Mesendoderm (in vitro differentiated cells): ENCODE measurements at places on chromosomes 1 and 21.
A peak's percentile ranks its signal among the peaks of the same experiment; 100 is the strongest.

DNA sequence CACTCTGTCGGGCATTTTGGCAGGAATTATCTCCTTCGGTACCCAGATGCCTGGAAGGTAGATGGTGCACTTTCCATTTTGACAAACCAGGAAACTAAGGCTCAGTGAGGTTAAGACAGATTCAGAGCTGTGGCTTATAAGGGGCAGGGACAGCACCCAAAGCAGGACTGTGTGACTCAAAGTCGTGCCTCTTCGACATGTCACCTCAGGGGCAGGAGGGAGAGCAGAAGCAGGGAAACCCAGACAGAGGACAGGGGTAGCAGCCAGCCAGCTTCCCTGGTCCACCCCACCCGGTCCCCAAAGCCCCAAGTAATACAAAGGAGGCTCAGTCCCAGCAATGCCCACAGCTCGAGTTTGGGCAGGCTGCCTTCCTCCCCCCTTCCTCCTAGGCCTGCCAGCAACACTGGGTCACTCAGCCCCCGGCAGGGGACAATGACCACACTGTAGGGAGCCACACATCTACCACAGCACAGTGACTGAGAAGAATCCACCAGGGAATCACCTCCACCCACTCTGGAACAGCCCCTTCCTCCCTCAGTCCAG lies 2.5 kb downstream of the RHOC start:
- no peak for DNase-seq
- peaks cover 36% of the 10 kb centered on the region for H3K4me1 ChIP-seq
- H3K27ac ChIP-seq = peak overlapping the region; percentile 37
- H3K36me3 ChIP-seq = peaks cover 13% of the 10 kb centered on the region
- no peaks in the 10 kb centered on the region for H3K27me3 ChIP-seq

DNA sequence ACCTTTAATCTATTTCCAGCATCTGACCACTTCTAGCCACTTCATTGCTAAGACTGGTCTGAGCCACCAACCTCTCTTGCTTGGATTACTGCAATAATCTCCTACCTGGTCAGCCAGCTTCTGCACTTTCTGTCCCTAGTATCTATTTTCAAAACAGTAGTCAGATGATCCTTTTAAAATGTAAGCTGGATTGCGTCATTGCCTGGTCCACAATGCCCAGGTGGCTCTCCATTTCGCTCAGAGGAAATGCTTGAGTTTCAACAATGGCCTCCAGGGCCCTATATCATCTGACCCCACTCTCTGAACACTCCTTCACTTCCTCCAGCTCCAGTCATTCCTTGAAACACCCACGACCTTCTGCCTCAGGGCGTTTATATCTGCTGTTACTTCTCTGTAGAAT lies 2.3 kb downstream of the FYB2 start:
- no peaks in the 10 kb centered on the region for H3K36me3 ChIP-seq
- H3K27ac ChIP-seq = no peak overlapping the region
- no peaks in the 10 kb centered on the region for H3K4me1 ChIP-seq
- H3K27me3 ChIP-seq = no peaks in the 10 kb centered on the region

GRCh38 chr21:32682696-32683474 lies 44.9 kb downstream of the SYNJ1 start:
- H3K4me3 ChIP-seq = no peak overlapping the region
- no peaks in the 10 kb centered on the region for H3K27me3 ChIP-seq
- no peak for DNase-seq
- no peaks in the 10 kb centered on the region for H3K4me1 ChIP-seq
- H3K36me3 ChIP-seq = no peaks in the 10 kb centered on the region
- no peak overlapping the region for H3K27ac ChIP-seq

DNA sequence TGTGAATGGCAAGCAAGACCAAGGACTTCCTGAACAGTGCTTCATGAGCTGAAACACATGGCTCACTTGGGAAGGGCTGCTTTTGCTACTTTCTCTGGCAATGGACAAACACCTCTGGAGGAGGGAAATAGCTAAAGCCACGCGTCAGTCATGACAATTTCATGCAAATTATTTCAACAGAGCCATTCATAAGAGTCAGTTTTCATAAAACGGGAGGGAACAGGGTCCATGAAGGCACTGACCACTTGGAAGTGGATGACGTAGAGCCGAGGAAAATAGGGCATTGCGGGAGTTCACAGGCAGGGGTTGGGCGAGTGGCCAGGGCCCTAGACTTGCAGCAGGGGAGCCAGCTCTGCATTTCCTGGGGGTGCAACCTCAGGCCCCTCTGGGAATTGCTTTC lies 43.9 kb downstream of the SDC3 start:
- no peak overlapping the region for H3K27ac ChIP-seq
- no peaks in the 10 kb centered on the region for H3K27me3 ChIP-seq
- no peak for DNase-seq
- no peak overlapping the region for H3K4me3 ChIP-seq

DNA sequence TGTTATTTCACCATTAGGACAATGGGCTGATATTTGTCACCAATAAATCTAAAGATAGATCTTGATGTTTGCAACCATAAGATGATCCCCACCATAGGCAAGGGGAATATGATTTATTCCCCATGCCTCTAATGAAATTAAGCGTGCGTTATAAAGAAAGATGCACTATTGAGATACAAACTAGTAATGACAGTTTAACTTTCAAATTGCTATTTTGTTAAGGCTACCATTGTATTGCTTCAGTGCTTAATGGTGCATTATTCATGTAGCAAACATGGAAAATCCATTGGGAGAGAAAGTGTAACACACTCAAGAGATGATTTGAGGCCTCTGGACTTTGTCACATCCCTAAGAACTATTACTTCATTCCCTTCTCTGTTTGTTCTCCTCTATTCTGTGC lies 108.9 kb upstream of the TRABD2B start:
- no peak overlapping the region for H3K27ac ChIP-seq
- H3K27me3 ChIP-seq = no peaks in the 10 kb centered on the region
- no peaks in the 10 kb centered on the region for H3K36me3 ChIP-seq
- no peaks in the 10 kb centered on the region for H3K4me1 ChIP-seq
- H3K4me3 ChIP-seq = no peak overlapping the region

DNA sequence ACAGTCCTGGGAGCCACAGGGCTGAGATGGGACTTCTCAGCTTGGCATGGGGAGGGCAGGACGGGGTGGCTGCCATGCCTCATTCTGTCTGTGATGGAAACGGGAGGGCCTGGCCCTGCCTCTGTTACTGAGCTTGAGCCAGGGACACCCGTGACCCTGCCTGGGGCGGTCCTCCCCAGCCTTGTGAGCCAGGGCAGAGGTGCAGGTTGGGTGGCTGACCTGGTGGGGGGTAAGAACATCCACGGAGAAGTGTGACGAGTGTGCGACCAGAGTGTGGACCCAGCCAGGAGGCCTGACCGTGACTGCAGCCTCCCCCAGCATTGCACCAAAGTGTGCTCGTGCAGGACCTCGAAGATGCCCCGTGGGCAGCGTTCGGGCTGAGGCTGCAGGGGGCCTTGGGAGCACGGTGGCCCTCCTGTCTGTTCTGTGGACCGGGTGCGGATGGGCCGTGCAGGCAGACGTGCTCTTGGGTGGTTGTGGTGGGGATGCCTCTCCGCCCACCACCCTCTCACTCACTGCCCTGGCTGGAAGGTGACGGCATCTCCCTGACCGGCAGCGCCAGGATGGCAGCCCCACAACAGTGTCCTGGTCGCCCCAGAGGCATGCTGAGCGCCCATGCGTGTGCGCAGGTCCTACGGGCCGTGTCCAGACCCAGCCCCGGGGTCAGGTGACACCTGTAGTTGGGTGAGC lies 45.4 kb downstream of the SKI start:
- no peaks in the 10 kb centered on the region for H3K27me3 ChIP-seq
- H3K27ac ChIP-seq = no peak overlapping the region
- no peak overlapping the region for H3K4me3 ChIP-seq
- no peak for DNase-seq

DNA sequence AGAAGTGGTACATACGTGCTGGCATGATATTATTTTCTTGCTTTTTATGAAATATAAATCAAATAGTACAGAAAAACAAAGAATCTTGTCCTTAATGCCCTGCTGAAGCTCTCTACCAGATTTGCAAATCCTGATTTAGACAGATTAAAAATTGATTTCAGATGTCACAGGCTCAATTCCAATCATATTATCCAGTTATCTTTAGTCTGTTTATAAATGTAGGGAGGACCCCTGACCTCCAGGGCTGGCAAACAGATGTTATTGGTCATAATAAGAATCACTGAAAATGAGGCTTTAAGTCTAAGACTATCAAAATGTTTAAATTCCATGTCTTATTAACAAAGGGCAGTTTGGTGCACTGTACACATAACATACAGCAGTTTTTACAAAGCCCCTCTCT lies 62.1 kb downstream of the TP53BP2 start:
- DNase-seq = no peak
- no peaks in the 10 kb centered on the region for H3K27me3 ChIP-seq
- H3K4me1 ChIP-seq = no peaks in the 10 kb centered on the region
- no peak overlapping the region for H3K4me3 ChIP-seq
- H3K27ac ChIP-seq = no peak overlapping the region

DNA sequence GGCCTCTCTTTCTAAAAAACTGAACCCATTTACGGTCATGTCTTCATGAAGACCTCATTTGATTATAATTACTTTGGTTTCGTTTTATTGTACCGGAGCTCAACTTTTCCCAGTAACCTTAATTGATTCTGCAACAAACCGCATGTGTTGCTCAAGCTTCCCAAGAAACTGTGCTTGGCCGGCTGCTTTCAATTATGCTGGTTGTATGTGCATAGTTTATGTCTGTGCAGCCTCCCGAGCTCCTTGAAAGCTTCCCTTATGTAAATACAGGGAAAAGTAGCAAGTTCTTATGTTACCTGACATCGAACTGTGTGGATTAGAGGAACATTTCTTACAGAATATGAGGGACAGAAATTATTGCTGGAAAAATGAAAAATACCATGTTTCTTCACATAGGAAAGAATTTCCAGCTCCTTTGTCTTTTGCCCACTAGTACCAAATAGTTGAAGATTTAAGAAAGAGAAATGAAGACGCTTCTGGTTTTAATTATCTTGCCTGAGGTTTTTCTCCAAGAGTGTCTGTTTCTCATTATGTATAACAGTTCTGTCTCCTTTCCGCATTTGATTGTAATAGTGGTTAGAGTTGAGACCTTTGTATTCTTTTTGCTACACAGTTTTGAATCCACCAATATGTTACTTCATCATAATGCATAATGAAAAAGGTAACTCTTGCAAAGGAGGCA lies 2.1 kb downstream of the VCAM1 start:
- DNase-seq = no peak
- H3K4me3 ChIP-seq = no peak overlapping the region
- H3K4me1 ChIP-seq = no peaks in the 10 kb centered on the region
- no peaks in the 10 kb centered on the region for H3K27me3 ChIP-seq
- no peak overlapping the region for H3K27ac ChIP-seq
- H3K36me3 ChIP-seq = no peaks in the 10 kb centered on the region

DNA sequence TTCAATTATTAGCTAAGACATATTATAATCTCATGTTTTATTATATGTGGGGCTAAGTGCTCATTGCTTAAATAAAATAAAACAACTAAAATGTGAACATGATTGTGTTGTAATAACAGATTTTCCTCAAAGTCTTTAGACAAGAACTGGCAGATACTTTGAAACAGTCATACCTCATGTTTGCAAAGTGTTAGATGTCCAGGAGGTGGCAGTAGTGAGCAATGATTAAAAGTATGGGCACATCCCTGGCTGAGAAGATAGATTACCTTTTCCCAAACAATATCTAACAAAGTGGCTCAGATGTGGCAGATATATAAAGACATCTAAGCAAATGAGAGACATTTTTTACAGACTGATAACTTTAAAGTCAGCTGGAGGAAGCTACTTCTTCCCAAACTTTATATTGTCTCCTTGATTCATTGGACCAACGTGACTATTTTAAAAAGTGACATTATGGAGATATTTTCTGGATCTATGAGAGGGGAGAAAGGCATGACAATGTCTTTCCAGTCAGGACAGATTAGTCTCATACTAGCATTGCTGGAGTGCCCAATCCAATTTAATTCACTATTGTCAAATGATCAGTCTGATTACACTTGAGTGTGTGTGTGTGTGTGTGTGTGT lies 269.8 kb downstream of the S1PR1 start:
- H3K27me3 ChIP-seq = no peaks in the 10 kb centered on the region
- H3K27ac ChIP-seq = no peak overlapping the region
- no peaks in the 10 kb centered on the region for H3K4me1 ChIP-seq

DNA sequence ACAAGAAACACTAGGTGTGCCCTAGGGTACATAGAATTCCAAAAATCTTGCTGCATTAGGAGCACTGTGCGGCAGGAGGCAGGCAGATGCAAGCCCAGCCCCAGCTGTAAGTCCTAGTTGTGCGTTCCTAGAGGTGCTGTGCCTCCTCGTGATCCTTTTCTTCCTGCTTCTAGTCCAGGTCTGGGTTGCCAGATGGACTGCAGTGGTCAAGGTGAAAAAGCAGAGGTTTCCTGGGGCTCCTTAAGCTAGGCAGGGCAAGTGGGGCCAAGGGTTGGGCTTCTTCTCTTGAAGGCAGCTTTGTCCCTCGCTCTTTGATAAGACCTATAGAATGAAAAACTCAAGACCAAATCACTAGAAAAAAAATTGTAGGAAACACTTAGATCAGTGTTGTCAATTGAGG lies 21.6 kb upstream of the SLC45A3 start:
- H3K4me1 ChIP-seq = peaks cover 6% of the 10 kb centered on the region
- H3K4me3 ChIP-seq = no peak overlapping the region
- H3K36me3 ChIP-seq = no peaks in the 10 kb centered on the region
- no peak for DNase-seq
- H3K27me3 ChIP-seq = no peaks in the 10 kb centered on the region

DNA sequence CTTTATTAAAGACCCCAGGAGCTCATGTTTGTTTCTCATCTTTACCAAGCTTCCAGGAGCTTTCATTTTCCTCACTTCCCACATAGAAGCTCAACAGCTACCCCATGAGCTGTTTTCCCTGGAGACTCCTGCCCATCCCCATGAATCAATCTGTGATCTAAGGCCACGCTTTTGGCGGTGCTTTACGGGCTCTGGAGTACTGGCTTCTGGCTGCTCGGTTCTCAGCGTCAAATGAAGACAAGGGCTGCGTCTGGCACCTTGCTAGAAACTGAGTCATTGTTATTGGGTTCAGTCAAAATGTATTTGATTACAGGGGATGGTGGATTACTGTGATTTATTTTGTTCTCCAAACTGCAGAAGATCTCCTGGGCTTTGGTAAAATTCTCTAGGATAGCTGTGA lies 39.9 kb downstream of the ACP6 start:
- H3K4me1 ChIP-seq = no peaks in the 10 kb centered on the region
- no peaks in the 10 kb centered on the region for H3K27me3 ChIP-seq
- H3K4me3 ChIP-seq = no peak overlapping the region
- no peak for DNase-seq

- H3K27ac ChIP-seq = no peak overlapping the region
- no peaks in the 10 kb centered on the region for H3K36me3 ChIP-seq
- peaks cover 31% of the 10 kb centered on the region for H3K4me1 ChIP-seq
- H3K27me3 ChIP-seq = no peaks in the 10 kb centered on the region
These were observed 9.6 kb downstream of the ST6GALNAC3 start for GRCh38 chr1:76084029-76084627.

- no peaks in the 10 kb centered on the region for H3K4me1 ChIP-seq
- no peak for DNase-seq
- H3K27me3 ChIP-seq = peaks cover 2% of the 10 kb centered on the region
- no peak overlapping the region for H3K4me3 ChIP-seq
These were observed 136.6 kb downstream of the LYPLAL1 start for GRCh38 chr1:219310181-219310728.

- H3K4me1 ChIP-seq = peaks cover 12% of the 10 kb centered on the region
- no peaks in the 10 kb centered on the region for H3K27me3 ChIP-seq
- H3K4me3 ChIP-seq = no peak overlapping the region
These were observed 203.9 kb downstream of the ZNF326 start for GRCh38 chr1:90198616-90199332.

- H3K4me3 ChIP-seq = no peak overlapping the region
- no peaks in the 10 kb centered on the region for H3K27me3 ChIP-seq
- peak; percentile 31 for DNase-seq
- no peak overlapping the region for H3K27ac ChIP-seq
These were observed 76.4 kb upstream of the ZBTB18 start for GRCh38 chr1:243974451-243975292.

GRCh38 chr1:36771660-36772284 lies 262.5 kb downstream of the GRIK3 start:
- no peaks in the 10 kb centered on the region for H3K36me3 ChIP-seq
- peaks cover 20% of the 10 kb centered on the region for H3K4me1 ChIP-seq
- peak overlapping the region; percentile 41 for H3K27ac ChIP-seq
- no peak overlapping the region for H3K4me3 ChIP-seq
- H3K27me3 ChIP-seq = no peaks in the 10 kb centered on the region
